ENCODE measurements at places on chromosomes 13 and 19.

GRCh38 chr19:32750441-32751055 lies 31.0 kb downstream of the TDRD12 start:
- no peak for DNase-seq

- DNase-seq = no peak
Observed at GRCh38 chr13:47790755-47791154, 210.3 kb downstream of the SUCLA2 start.

GRCh38 chr13:110108348-110109139 lies 198.4 kb downstream of the COL4A1 start:
- DNase-seq = peak; percentile 53

DNA sequence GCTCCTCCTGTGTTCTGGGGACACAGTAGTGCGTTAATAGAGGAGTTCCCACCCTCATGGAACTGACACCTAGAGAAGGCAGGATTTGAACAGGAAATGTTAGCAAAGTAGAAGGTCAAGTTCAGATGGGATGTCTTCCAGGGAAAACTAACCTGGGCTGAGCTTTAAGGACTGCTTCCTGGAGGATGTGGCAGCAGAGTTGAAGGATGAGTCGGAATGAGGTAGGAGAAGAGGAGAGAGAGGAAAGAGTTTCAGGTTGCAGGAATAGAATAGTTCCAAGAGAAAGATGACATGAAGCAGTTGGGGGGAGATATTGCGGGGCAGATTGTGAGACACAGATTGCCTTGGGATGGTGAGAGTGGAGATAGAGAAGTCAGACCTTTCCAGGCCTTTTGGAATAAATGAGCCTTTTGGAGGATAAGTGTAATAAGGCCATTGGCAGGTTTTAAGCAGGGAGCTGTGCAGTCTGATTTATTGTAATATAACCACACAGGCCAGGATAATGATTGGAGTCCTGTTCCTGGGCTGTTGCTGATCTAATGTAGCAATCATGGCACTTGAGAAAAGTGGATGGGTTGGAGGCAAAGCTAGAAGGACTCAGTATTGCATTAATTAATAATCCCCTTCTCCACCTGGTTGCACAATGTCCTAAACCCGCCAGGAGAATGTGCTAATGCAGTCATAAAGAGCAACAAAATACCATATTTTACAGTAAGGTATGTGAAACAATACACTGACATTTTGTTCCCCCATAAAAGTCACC lies 205.4 kb downstream of the SHISA2 start:
- DNase-seq = no peak

DNA sequence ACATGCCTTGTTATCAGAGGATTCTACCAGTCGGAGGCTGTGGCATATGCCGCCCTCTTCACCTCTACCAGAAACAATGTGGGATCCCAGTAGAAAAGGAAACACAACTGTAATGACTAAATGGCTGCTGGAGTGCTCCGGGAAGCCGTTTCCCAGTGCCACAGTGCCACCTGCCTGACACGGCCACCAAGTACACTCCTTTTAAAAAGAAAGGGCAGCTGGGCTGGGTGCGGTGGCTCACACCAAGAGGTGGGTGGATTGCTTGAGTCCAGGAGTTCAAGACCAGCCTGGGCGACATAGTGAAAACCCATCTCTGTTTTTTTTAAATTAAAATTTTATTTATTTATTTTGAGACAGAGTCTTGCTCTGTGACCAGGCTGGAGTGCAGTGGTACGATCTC lies 67.3 kb downstream of the TRPM4 start:
- DNase-seq = no peak

DNA sequence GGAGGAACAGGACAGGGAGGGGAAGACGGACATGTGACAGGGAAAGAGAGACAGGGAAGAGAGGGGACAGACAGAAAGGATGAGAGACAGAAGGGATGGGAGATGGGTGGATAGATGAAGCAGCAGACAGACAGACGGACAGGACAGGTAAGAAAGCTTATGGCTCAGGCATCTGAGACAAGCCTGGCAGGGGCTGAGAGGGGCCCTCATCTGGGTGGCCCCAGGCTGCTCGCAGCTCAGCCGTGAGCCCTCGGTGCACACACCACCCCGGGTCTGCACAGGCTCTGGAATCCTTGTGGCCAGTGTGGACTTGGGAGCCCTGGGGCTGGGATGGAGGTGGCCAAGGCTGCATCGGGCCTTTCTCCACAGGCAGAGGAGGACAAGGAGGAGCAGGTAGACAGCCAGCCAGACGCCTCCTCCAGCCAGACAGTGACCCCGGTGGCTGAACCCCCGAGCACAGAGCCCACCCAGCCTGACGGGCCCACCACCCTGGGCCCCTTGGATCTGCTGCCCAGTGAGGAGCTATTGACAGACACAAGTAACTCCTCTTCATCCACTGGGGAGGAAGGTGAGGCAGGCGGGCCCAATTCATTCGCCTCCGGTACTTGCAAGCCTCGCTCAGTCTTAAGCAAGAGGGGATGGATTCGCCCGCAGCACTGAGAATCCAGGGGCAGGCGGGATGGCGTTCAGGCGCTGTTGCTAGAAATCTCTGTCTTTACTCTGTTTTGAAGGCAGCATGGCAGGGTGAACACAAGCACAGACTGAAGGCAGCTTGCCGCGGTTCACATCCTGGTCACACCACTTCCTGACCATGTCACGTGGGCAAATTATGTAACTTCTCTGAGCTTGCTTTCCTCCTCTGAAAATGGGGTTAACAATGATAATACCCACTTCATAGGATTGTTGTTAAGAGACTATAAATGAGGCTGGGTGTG lies 14.0 kb downstream of the GRAMD1A start:
- no peak for DNase-seq

GRCh38 chr13:104295537-104295936 lies 1229.3 kb upstream of the SLC10A2 start:
- no peak for DNase-seq

- DNase-seq = no peak
Observed at GRCh38 chr13:46543287-46543686, 9.7 kb upstream of the LRCH1 start.

- DNase-seq = no peak
Observed at GRCh38 chr19:40326201-40326600, 22.0 kb downstream of the C19orf47 start.

DNA sequence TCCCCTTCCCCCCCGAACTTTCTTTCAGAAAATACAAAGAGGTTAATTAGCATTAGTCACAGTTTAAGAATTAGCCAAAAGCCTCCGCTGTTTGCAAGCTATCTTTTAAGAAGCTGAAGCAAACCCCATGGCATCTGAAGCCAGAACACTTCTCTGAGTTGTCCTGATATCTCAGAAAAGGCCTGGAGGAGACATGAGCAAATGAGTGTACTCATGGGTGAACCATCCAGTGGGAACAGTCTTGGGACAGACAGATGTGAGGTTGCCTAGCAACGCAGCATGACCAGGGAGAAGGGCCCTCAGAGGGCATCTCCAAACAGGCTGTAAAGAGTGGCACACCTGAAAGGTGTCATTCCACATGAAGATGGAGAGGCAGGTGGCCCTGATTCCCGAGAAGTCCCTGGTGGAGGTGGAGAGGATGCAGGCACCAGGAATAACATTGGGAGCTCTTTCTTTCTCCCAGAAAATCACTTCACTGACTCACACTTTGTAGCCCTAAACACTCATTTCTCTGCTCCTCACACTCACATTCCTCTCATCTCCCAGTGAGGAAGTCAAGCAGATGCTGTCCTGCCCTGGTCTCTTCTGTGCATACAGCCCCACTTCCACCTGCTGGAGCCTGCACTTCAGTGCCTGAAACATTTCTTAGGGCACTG lies 87.0 kb upstream of the TSHZ3 start:
- no peak for DNase-seq

GRCh38 chr19:47512183-47512947 lies 2.5 kb downstream of the NAPA start:
- DNase-seq = no peak

DNA sequence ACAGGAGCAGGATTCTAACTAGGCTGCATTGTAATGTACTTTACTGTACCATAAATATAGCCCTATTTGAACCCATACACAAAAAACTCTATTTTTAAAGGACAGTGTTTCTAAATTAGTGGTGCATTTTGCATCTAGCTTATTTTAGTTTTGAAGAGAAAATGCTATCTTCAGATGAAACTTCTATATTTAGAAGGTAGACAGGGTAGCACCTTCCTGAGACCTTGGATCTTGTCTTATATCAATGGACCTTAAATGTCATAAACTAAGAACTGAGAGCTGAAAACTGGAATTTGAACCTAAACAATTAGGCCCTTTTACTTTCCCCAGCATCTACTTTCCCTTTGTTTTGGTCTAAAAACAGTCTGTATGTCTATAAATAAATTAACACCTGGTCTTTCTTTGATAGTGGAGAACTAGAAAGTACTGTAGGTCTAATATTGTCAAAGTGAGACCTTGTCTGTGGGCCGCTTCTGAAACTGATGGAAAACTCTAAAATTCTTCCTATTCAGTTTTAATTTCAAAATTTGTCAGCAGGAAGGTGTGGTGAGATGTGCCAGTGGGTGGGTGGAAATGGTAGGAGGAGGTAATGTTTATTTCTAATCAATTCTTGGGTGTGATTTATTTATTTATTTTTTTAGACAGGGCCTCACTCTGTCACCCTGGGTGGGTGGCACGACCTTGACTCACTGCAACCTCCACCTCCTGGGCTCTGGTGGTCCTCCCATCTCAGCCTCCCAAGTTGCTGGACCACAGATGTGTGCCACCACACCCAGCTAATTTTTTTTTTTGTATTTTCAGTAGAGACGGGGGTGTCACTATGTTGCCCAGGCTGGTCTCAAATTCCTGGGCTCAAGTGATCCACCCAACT lies 10.1 kb downstream of the COG3 start:
- DNase-seq = no peak

DNA sequence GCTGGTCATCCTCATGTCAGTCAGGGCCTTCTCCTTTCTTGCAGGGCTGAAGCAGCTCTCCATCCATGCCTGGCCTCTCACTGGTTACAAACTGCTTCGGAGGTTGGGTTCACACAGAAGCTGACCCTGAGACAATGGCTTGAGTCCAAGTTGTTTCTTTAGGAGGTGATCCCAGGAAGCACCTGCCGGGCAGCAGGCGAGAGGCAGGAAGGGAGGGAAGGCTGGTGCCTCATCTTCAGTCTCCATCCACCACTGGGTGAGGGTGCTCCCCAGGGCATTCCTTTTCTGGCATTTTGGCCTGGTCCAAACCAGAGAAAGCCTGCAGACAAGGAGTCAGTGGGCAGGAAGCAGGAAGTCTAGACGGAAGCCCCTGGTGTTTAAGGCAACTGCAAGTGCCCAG lies 17.6 kb upstream of the SPATA13 start:
- no peak for DNase-seq

GRCh38 chr13:74904556-74904955 lies 577.4 kb downstream of the TBC1D4 start:
- DNase-seq = no peak

- no peak for DNase-seq
Observed at GRCh38 chr13:112617754-112618375, 29.9 kb upstream of the TUBGCP3 start.

GRCh38 chr19:35596366-35596999 lies 10.5 kb downstream of the PMIS2 start:
- no peak for DNase-seq

DNA sequence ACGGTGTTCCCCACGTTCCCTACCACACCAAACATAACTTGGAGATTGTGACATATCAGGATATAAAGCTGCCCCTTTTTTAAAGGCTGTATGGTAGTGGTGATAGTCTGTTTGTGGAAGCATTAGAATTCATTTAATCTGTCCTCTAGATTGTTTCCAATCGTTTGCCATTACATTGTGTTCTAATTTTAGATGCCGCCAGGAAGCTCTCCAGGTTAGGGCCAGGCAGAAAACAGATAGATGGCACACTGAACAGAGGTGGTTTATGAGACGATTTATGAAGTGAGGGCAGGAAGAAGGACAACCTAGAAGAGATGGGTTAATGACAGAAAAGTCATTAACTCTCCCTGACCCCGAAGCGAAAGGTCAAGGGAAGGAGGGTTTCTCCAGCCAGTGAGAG lies 30.0 kb downstream of the ARHGEF7 start:
- no peak for DNase-seq

DNA sequence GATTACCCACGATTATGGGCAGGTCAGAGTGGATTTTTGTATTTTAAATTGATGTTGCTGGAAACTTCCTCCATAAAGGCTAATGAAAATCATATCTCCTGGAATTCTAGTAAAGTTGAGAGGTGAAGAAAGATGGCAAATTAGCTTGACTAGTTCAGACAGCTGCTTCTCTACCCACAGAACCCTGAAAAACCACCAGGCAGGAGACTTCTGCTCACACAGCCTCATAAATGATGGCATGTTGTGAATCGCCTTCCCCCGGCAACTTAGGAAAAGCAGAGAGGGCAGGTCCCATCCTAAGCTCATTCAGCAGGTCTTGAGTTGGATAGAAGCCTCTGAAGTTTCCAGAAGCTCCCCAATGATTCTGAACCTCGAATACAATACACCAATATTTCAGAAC lies 87.6 kb upstream of the SLC7A1 start:
- no peak for DNase-seq

- no peak for DNase-seq
Observed at GRCh38 chr13:36395280-36395679, 37.0 kb upstream of the CCNA1 start.

- DNase-seq = peak; percentile 70
Observed at GRCh38 chr13:41456768-41457588, at the start of gene RGCC. Gene RGCC, plus strand, starts transcription at chr13:41457550. Its CDS starts 158 bp downstream, at chr13:41457708.

DNA sequence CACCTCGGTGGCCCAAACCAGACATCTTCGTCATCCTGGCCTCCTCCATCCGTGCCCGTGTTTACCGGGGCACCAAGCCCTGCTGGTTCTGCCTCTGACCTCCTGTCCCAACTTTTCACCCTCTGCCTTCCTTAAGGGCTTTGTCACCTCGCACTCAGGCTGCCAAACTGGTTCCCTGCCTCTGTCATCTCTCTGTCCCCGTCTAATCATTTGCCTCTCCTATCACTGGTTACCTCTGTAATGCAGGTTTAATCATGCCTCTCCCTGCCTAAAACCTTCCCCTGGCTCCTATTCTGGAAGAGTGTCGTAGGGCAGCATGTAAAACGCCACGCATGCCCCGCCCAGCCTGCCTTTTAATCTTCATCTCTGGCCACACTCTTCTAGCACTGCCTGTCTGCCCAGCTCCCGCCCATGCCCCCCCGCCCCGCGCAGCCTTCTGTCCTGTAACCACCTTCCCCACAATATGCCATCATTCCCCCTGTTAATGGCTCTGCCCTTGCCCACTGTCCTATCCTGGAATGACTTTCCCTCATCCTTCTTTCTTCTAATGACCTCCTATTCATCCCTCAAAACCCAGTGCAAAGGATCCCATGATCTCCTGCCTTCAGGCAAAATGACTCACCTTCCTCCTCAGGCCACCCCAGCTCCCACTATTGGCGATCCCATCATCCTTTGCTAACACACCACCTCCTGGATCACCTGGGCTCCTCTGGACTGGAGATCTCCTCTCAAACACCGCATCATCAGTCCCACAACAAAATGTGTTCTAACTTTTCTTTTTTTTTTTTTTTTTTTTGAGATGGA lies 66.7 kb downstream of the PEX11G start:
- DNase-seq = no peak

Data from thoracic aorta (tissue), 2 donors.